GM03348 (cell line): ENCODE measurements at places on chromosomes 12 and 14.
A peak's percentile ranks its signal among the peaks of the same experiment; 100 is the strongest.

DNA sequence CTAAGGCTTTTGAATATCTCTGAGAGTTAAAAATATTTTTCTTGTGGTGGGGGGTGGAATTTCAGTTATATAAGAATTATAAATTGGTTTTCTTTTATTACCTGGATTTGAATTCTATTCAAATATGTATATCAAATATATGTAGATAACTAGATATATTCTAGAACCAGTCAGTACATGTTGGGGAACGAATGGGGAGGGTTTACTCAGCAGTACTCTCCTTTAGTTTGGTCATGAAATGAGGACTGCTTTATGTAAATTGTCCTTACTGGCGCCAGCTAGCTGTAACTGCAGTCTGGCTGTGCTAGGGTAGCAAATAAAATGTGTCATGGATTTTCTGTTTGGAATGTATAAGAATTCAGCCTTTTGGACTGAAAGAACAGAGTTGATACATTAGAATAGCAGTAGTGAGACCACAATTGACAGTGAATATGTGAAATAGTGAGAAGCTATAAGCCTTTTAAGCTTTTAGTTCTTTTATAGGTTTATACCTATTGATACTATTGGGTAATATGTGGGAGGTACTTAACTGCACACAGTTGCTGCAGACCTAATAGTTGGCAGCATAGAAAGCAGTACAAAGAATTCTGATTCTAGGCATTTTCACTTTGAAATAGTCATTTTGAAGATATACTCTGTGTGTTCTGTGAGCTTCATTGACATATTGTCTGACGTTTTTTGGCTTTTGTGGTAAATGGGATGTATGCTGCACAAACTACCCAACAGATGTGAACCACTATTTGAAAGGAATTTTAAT, 29.0 kb downstream of the ATF7IP start:
- DNase-seq: peak; percentile 16

DNA sequence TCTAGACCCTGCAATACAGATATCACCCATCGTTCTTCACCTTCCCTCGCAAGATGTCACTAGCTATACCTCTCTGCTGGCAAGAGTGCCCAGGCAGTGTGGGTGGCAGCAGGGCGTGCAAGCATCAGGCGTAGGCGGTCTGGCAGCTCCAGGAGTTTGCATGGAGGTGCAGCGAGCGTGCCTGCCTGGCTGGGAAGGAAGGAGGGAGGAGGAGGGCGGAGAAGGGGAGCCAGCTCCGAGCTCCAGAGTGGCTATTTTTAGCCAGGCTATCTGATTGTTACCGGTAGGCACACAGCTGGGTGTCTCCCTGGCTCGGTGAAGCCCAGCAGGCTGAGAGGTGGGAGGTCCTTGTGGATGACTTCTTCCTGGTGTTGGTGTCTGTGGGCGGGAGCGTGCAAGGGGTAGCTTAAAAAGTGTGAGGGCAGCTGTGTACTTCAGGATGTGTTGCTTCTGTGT, 6.2 kb downstream of the FOXJ2 start:
- peak; percentile 79 for DNase-seq

DNA sequence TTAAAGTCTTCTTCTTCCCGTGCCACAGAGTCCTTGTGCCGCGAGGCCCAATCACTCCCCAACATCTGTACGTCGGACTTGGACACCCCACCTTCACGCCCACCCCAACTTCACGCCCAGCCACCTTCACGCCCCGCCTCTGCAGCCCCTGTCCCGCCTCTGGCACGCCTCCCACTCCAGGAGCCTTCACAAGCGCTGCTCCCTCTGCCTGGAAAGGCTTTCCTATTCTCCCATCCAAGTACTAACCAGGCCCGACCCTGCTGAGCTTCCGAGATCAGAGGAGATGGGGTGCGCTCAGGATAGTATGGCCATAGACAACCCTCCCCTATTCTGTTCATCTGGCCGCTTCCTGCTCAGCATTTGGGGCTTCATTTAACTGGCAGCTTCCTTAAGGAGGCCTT, 17.3 kb upstream of the EIF5 start:
- DNase-seq: no peak

- peak; percentile 78 for DNase-seq
Observed at GRCh38 chr12:49121047-49121696, 10.0 kb downstream of the TUBA1B start.

GRCh38 chr14:23877538-23878180, 75.9 kb upstream of the DHRS4 start:
- no peak for DNase-seq
